ENCODE measurements at places on chromosomes 6 and 20.

DNA sequence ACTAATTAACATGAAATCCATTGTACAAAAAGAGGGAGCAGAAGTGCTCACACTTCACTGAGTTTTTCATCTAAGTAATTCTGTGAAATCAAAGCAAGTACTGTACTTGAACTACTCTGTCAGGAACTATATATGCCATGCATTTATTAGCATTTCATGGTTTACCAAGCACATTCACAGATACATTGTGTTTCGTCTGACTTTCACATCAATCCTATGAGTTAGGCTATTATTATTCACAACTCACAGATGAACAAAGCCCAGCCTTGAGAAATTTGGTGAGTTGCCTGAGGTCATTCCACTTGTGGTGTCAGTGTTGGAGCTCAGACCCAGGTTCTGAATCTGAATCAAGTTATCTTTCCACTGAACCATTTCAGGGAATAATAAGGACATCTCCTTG is 33.7 kb upstream of the TENT5A start:
- no peak for DNase-seq

- no peak for DNase-seq
Observed at GRCh38 chr6:161244725-161245124, 29.1 kb downstream of the AGPAT4 start.

GRCh38 chr6:105982761-105983540 is 103.2 kb upstream of the PRDM1 start:
- no peak for DNase-seq

DNA sequence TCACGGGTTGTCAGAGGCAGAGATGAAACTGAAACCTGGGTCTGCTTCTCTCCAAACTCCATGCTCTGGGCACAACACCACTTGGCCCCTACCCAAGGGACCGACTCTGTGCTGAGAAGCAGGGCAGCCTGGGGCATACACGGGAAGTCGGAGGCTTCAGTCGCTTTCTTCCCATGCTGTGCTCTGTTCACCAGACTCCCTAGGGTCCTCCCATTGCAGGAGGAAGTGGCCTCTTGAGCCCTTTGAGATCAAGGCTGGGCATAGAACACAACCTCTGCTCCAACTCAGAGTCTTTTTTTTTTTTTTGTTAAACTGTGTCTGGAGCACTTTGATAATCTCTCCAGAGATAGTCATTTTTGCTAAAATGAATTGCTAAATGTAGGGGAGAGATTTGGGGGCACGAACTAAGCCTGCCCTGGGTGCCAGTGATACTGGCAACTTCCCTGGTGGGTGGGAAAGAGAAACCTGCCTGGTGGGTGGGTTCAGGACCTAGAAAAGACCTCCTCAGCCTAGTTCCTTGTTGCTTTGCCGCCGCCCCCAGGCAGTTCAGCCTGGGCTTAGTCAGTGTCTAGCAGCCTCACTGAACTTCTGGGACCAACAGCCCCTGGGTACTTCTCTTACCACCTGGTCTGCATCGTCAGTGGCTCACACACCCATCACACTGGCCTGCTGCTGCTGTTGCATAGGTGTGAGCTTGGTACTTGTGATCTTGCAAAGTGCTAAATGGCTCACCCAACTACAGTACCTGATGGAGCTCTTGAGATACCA is 62.0 kb downstream of the PPP1R14C start:
- no peak for DNase-seq

GRCh38 chr6:79079561-79080041 is 1.5 kb upstream of the PHIP start:
- no peak for DNase-seq

DNA sequence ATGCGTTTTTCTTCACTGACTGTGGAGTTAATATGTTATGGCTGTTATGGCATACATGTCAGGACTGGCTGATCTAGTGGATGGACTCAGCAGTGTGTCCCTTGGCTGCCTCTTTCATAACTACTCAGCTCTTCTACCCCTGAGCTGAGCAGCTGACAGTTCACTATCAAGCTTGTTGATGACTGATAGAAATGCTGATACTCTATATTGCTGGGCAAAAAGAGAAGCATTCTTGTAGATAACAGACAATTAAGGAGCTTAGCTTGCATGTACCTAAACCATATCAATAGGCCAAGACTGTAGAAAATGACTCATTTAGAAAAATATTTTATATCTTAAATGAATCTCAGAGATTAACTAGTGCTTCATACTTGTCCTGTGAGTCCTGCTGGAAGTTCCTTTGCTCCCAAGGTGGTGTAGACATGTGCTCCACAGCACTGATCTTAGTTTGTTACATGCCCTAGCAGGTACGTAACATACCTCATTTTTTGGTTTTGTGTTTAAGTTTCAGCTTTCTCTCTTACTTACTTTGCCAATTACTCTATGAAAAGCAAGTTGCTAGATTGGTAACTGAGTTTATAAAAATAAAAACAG is 236.9 kb downstream of the GMDS start:
- DNase-seq, result no peak

GRCh38 chr20:2340136-2340535 is 40.6 kb upstream of the TGM6 start:
- DNase-seq, result no peak

DNA sequence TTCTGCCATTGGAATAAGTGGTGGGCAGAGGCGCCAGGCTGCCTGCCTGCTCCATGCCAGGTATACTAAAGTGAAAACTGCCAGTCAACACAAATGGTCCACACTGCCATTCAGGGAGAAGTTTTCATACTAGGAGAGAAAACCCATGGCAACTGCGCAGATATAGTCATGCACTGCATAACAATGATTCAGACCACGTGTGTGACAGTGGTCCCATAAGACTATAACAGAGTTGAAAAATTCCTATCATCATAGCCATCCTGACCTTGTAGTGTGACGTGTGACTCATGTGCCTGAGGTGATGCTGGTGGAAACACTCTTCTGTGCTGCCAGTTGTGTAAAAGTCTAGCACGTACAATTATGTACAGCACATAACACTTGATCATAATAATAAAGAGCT is 25.1 kb downstream of the ZC3H12D start:
- no peak for DNase-seq

GRCh38 chr6:31940256-31940664 is 5.6 kb upstream of the CFB start:
- DNase-seq, result no peak

DNA sequence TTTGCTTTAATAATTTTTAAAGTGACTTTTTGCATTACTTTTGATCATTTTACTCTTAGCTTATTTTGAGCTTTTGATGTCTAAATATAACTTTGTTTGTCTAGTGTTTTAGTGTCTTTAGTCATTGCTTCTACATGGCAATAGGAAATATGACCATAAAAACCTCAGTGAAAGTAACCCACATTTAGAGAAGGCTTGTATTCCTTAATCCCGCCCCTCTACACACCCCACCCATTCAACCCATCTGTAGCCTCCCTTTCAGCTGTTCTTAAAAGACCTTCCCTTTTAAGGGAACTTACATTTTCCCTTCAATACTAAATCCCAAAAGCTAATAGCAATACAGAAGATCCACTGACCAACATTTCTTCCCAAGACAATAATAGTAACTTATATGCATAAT is 225.4 kb downstream of the LAMA2 start:
- no peak for DNase-seq

DNA sequence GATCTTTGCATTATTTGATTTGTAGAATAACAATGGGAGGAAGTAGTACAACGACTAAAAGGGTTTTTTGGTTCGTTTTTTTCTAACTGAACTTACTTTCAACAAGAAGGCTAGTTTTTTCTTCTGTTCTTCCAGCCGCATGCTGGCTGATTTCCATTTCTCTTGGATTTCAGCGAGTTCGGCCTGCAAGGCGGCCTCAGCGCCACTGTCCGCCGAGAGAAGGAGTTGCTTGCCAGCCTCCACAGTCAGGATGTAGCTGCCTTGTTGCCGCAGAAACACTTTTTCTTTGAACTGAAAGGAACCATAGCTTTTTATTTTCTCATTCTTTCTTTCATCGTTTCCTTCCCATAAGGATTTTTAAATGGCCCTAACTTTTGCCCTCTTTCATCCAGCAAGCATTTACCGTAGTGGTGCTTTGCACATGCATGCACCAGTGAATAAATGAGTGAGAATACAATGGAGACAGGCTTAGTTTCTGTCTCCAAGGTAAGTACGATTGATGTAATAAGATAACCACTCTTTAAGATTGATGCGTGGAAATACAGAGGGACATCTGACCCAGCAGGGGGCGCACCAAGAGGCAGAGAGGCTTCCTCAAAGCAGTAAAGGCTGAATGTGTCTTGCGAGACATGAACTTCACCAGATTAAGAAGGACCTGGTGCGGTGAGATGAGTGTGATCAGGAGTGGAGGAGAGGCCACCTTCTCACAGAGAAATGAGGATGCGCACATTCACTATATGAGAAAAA is 398.8 kb downstream of the ESR1 start:
- peak; percentile 16 for DNase-seq

- no peak for DNase-seq
Observed at GRCh38 chr6:166614171-166614583, 12.9 kb downstream of the RPS6KA2 start.

DNA sequence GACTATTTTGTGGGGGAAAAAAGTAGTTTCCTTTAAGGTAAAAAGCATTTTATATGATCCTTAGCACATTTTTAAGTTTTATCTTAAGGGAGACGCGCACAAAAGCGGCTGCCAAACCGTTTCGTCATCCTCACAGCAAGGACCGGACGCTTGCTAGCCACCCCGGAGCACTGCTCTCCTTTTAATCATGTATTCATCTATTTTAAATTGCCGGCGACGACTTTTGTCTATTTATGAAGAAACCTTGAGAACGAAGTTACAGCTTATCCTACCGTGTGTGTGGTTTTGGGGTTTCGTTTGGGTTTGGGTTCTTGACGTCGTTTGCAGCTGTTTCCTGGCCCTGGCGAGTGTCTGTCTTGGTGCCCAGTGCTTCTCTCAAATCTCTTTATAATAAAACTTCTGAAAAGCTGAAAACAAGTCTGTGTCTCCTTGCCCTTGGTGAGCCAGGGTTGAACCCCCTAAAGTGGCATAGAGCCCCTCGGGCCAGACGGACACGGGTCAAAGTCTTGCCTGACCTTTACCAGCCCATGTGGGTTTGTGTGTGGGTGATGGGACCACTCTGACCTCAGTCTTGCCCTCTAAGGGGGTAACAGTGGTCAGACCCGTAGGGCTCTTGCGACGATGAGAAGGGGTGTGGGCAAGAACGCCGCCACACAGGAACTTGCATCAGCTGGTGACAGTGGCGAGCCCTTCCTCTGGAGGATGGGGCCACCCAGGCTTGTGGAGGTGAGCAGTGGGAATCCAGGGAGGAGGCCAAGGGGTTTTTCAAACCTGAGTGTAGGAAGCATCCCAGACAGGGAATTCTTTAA is 117.6 kb downstream of the JPH2 start:
- DNase-seq, result no peak

DNA sequence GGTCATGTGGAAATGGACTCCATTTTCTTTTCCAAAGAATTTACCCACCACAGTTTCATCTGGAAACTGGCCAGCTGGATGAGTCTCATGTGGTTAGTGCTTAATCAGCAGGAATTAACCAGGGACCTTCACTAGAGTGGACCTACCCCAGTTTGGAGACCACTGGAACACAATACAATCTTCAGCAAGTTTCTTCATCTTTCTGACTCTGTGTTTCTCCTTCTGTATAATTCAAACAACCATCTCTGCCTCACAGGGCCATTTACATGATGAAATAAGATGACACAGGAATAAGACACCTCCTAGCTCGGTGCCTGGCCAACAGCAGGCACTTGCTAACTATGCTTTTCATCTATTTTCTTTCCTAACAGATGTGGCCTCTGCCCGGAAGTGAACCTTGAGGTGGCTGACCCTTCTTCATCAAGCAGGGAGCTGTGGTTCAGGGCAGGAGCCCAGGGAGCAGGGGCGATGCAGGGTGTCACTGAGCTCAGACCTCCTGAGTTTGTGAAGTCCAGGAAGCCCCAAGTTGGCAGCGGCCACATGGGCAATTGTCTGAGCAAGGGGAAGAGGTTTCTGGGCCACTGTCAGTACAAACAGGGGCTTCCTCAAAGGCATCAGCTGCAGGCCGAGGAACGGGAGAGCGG is 98.8 kb downstream of the SOD2 start:
- DNase-seq, result no peak

- DNase-seq, result no peak
Observed at GRCh38 chr6:53581856-53582255, 37.0 kb upstream of the GCLC start.

DNA sequence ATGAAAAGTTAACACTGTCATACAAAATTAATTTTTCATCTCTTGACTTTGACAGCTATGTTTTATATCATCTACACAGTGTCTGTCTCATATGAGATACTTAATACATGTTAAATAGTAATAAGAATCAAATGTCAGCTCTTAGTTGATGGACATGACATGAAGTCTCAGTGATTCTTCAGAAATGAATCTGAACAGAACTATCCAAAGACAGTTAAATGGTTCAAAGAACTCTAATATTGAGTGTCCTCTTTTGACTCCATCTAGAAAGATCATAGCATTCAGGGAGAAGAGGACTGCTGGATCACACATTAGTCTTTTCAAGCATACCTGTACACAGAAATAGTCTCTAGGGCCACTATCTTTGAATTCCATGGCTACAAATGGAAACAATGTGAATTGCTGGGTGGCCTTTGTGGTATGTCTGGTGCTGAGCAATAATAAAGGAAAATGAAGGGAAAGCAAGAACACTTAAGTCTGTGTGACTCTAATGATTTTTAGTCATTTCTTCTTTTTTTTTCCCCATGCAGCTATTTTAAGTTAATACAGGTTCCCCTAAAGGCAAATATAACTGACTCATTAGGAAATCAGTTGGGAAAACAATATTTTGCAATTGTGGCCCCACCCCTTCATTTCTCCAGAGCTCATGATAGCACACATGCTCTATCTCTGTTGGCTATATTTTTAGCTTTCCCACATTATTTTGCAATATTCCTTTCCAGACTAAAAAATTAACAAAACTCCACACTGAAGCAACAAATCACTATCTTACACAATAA is 367.5 kb downstream of the GRIK2 start:
- no peak for DNase-seq

DNA sequence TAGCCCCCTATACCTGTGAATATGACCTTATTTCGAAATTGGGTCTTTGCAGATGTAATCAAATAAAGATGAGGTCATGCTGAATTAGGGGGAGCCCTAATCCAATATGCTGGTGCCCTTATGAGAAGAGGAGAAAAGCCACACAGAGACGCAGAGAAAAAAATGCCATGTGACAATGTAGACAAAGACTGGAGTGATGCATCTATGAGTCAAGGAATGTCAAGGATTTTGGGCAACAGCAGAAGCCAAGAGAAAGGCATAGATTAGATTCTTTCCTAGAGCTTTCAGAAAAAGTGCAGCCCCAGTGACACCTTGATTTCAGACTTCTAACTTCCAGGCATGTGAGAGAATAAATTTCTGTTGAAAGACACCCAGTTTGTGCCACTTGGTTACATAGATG is 47.4 kb upstream of the HS3ST5 start:
- no peak for DNase-seq

DNA sequence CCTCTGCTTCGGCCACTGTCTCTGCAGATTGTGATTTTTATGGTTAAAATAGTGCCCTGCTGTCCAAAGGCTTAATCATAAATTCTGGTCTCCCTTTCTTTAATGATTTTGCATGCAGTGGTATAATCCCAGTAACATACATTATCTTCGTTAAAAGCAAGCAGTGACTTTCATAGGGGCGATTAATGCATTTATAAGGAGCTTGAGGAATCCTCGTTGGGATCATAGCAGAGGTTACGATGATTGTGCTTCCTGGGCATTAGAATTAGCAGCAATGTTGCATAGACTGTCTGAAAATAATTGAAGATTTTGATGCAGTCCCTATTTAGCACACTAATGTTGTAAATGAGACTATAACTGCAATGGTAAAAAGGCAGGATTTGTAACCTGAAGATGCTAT is 181.3 kb downstream of the PRL start:
- no peak for DNase-seq

- DNase-seq, result no peak
Observed at GRCh38 chr6:77650098-77650663, 2.7 kb upstream of the MEI4 start.

Measured in germinal center (tissue), 1 donor.